Stimulated activated CD8-positive, alpha-beta memory T cell treated with anti-CD3 and anti-CD28 coated beads, Interleukin-4, amount 100 ng/mL, for 1 hour (primary cell): ENCODE measurements at places on chromosomes 11 and 22.
A peak's percentile ranks its signal among the peaks of the same experiment; 100 is the strongest.

GRCh38 chr11:124798991-124799347 lies 1.2 kb downstream of the MSANTD2 start:
- no peak for DNase-seq

DNA sequence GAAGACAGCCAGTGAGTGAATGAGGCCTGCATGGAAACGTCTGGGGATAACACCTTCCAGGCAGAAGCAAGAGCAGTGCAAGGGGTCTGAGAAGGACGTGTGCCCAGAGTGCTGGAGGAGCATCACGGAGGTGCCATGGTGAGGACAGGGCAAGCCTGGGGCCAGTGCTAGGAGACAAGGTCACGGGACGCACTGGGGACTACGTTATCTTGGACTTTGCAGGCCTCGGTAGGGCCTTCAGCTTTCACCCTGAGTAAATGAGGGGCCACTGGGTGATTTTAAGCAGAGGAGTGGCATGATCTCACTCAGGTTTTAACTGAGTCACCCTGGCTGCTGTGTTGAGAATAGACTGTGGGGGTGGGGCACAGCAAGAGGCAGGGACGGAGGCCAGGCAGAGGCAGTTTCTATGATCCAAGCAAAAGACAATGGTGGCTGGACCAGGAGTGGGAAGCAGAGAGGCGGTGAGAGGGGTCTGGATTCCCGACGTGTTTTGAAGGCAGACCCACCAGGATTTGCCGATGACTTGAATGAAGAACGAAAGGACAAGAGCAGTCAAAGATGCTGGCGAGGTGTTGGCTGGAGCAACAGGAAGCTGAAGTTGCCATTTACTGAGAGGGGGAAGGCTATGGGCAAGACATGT lies 102.7 kb upstream of the PARVA start:
- no peak for DNase-seq

GRCh38 chr22:36819112-36819511 lies 2.3 kb upstream of the PVALB start:
- DNase-seq = no peak

- DNase-seq = no peak
Observed at GRCh38 chr22:37953062-37953436, 352 bp downstream of the C22orf23 start.

- DNase-seq = no peak
Observed at GRCh38 chr22:39589875-39590274, 19.3 kb downstream of the CACNA1I start.

DNA sequence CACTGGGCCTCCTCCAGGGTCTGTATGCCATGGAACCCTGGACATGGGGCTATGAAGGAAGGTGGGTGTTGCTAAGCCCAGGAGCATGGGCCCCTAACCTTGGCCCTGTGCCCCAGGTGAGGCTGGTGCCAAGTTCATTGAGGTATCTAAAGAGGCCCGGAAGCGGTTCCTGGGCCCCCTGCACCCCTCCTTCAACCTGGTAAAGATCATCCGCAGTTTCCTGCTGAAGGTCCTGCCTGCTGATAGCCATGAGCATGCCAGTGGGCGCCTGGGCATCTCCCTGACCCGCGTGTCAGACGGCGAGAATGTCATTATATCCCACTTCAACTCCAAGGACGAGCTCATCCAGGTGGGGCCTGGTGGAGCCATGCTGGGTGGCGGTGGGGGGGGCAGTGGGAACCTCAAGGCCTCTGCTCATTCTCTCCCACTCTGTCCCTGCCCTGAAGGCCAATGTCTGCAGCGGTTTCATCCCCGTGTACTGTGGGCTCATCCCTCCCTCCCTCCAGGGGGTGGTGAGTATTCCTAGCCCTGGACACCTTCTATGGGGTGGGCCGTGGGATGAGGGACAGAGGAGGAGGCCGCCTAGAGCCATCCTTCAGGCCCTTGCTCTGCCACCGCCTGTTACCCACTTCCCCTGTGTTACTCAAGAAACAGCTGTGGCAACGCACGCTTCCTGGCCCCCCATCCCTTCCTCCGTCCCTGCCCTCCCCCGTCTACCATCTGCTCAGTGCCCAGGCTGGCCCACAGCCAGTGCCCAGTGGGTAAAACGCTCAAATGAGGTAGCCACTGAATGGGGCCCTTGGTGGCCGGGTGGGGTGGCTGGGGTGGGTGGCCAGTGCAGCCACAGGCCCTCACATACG lies 3.0 kb downstream of the PNPLA2 start:
- DNase-seq = no peak

DNA sequence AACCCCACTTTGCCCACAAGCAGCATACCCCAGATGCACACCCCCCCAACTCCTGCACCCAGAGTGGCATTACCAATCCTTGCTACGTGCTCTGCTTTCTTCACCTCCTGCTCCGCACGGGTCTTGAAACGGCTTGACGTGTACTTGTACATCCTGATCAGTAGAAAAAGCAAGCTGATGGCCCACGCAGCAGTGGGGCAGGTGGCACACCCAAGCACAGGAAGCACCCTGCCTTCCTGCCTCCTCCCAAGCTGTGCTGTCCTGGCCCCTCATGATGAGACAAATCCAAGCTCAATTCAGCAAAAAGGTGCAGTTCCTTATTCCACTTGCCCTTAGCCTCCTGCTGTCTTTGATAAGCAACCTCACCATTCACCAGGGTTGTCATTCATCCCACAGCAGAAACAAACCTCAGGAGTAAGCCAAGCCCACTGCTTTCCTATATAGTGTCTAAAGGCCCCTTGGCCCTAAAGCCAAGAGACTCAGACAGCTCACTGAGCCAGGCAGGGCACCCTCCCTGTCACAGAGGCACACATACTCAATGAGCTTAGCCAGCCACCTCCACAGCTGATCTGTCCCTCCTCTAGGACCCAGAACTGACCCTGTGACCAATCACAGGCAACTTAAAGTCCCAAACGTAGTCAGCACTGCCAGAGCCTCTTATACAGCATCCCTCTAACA lies 27.8 kb downstream of the MORC2 start:
- no peak for DNase-seq

DNA sequence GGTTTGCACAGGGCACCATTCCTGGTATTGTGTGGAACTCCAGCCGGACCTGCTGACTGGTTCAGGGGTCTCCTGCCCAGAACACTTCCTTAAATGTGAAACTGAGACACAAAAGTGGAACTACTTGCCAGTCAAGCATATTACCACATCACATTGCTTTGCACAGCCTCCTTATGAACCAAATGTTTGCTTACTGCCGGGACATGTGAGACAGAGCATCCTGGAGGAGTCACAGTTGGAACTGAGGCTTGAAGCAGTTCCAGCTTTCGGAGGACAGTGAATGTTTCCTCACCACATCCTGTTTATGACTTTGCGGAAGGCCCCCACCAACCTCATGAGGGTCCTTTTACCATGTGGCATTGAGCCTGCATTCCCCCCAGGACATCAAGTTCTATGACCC lies 105.8 kb upstream of the ARHGAP42 start:
- no peak for DNase-seq

DNA sequence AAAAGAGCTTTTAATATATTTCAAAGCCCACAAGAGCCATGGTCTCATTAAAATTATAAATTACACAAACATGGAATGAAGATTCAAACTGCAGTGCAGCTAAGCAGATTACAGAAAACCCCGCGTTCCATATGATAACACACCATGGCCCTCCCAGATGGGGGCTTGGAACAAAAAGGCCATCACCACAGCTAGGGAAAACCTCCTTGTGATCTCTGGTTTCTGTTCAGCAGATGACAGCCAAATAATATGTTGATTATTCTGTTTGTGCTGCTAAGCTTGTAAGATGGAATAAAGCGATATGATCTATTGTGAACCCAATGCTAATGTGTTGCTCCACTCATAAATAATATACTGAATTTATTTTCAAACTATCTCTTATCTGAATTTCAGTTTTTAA lies 28.5 kb downstream of the IMMP1L start:
- DNase-seq = no peak

DNA sequence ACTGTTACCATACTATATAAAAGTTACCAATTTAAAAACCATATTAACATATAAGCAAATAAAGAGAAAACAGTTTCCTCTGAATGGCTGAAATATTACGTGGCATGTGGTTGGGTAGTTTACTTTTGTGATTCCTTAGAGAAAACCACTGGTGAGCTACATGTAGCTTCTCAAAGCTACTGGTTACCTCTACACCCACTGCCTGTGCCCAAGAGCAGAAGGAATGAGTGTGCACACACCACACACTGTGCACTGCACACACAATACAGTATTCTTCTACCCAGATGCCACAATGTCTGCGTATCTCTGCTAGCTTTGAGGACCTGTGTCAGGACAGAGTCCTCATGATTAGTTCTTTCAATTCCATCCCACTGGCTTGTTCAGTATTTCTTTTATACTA lies 25.5 kb upstream of the YPEL1 start:
- DNase-seq = no peak

DNA sequence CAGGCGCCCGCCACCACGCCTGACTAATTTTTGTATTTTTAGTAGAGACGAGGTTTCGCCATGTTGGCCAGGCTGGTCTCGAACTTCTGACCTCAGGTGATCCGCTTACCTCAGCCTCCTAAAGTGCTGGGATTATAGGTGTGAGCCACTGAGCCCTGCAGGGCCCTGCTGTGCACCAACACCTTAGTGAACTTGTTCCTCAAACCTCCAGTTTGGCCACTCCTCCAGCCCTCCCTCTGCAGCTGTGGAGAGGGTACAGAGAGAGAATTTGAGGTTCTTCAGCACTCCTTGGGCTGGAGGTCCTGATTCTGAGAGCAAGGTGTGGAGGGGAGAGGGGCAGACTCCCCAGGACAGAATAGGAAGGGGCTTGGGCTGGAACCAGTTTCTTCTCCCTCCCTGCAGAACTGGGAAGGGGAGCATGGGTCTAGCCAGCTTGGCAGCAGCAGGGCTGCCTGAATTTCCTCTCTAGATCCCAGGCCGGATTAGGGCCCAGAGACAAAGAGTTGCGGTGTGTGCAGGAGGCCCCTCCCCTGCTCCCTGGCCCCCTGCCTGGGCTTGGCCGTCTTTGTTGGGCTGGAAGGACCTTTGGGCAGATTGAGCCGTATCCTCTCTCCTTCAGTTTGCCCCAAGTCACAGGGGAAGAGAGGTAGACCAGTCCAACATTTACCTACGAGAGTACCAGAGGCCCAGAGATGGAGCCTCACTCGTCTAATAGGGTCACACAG lies 2.3 kb upstream of the PEX16 start:
- DNase-seq = no peak

- DNase-seq = no peak
Observed at GRCh38 chr11:11349106-11349825, 3.8 kb downstream of the CSNK2A3 start.

- no peak for DNase-seq
Observed at GRCh38 chr11:13889552-13890249, 72.8 kb upstream of the SPON1 start.

GRCh38 chr11:64900263-64900678 lies 16.7 kb downstream of the ATG2A start:
- peak; percentile 41 for DNase-seq

- no peak for DNase-seq
Observed at GRCh38 chr11:82889133-82890001, 10.9 kb downstream of the PRCP start.

GRCh38 chr11:24086921-24087320 lies 409.9 kb upstream of the LUZP2 start:
- no peak for DNase-seq

- no peak for DNase-seq
Observed at GRCh38 chr11:33375688-33376311, 118.6 kb downstream of the HIPK3 start.

- DNase-seq = no peak
Observed at GRCh38 chr11:125271483-125272091, 107.0 kb downstream of the PKNOX2 start.

DNA sequence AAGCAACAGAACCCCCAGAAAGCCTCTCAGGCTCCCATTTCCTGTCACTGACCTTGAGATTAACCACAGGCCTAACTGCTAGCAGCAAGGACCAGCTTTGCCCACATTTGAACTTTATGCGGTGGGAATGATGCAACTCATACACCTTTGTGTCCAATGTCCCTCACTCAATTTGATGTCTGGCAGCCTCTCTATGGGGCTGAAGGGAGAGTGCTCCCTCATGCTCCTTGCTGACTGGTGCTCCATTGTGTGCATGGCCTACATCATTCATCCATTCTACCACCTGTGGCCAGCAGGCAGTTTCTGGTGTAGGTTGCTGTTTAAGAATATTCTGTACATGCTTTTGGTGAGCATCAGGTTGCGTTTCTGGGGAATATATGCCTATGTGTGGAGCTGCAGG lies 31.9 kb downstream of the KCNQ1OT1 start:
- no peak for DNase-seq

- no peak for DNase-seq
Observed at GRCh38 chr11:2382936-2383851, 6.1 kb downstream of the CD81 start.

GRCh38 chr11:46729110-46730027 lies 10.4 kb downstream of the F2 start:
- DNase-seq = no peak

- no peak for DNase-seq
Observed at GRCh38 chr22:38049812-38050619, 7.2 kb upstream of the PICK1 start.

- DNase-seq = no peak
Observed at GRCh38 chr22:36739185-36739584, 35.6 kb upstream of the CACNG2 start.

- DNase-seq = no peak
Observed at GRCh38 chr11:5071799-5072198, 2.4 kb downstream of the OR52E1 start.

- no peak for DNase-seq
Observed at GRCh38 chr11:83558281-83558680, 272.1 kb upstream of the CCDC90B start.

- no peak for DNase-seq
Observed at GRCh38 chr11:44260081-44260480, 49.9 kb downstream of the ALX4 start.

DNA sequence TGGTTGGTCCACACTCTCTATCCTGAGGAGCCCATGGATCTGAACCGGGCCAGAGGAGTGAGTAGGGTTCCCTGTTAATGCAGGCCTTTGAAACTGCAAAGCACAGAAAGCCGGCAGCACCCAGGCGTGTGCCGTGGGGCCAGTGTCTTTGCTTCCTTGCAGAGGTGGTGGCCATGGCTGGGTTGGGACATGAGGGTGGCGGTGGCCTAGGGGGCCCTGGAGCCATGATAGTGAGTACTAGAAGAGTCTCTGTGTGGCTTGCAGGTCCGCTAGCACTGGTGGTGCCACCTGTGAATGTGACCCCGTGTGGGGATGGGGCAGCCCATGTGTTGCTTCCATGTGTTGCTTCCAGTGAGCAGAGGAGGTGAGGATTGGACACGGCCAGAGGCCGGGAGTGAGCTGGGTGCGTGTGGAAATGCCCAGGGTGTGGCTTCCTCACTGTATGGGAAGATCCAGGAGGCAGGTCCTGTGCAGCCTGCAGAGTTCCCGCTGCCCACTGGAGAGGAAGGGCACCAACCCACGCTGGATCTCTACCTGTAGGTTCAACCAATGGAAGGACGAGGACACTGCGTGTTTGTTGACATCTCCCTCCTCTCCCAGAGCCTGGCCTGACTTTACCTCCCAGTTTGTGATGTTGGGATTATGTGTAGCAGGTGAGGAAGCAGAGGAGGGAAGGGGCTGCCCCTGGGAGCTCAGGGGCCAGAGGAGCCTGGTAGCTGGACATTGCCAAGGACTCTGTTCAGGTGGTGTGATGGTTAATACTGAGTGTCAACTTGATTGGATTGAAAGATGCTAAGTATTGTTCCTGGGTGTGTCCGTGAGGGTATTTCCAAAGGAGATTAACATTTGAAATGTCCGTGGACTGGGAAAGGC lies 796.6 kb downstream of the TBC1D22A start:
- no peak for DNase-seq
